ENCODE measurements at places on chromosomes 4 and X.

GRCh38 chr4:1566838-1567518 is 117.1 kb downstream of the FAM53A start:
- DNase-seq, result no peak

DNA sequence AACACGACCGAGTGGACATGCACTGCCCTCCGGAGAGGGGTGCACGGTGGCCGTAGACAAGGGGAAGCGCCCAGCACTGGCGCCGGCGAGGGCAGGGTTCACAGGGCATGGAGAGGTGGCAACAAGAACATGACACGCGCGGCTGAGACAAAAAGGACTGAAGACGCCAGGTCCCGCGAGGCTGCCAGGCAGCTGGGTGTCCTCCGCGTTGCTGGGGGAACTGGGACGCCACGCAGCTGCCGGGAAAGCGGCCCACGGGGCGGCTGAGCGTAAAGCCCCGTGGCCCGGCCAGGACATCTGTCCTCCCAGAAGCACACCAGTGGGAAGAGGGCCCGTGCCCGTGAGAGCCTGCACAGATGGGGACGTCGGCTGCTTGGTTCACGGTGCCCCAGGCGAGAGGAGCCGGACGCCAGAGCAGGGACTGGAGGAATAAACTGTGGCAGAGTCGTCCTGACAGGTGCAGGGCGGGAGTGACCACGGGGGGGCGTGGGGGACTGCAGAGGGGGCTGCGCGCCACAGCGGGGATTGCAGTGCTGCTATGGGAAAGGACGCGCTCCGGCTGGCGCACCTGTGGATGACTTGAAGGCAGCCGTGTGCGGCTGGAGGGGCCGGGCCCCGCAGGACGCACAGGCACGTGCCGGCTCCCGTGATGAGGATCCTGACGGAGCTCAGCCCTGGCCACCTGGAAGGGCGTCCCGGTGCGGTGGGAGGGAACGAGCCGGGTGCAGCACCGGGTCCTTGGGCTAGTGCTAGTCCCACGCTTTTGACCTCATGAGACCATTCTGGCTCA is 32.1 kb upstream of the GTPBP6 start:
- no peak for DNase-seq

DNA sequence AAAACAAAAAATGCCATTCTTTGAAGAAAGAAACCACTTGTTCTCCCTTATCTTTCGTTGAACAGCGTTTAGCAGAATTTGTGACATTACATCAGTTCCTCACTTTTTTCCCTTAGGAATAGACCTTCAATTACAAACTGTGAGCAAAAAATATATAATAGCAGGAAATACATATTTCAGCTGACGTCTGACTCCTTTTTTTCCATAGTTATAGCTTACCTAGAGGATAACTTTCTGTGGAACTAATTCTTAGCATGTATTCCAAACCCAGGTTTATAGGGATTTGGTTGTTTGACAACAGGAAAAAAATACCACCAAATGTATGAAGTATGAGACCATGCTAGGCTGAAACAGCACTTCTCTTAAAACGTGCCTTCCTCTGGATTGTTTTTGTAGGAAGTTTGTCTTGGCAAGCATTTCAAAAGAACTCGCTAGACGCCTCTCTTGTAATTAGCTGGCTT is 2.0 kb upstream of the LIMCH1 start:
- no peak for DNase-seq

DNA sequence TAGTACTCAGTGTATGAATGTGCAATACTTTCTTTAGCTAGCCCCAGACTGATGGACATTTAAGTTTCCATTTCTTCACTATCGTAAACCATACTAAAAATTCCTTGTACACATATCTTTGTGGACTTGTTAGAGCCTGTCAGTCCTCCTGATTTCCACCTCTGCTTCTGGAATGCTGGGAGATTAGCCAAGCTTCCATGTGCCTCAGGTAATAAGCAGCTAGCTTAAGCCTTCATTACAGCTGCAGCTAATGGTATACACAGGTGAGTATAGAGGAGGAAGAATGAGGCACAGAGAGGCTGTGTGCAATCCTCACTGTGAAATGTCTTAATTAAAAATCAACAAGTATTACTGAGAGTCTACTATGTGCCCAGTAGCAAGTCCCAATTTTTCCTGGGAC is 9.8 kb downstream of the SMIM9 start:
- no peak for DNase-seq

DNA sequence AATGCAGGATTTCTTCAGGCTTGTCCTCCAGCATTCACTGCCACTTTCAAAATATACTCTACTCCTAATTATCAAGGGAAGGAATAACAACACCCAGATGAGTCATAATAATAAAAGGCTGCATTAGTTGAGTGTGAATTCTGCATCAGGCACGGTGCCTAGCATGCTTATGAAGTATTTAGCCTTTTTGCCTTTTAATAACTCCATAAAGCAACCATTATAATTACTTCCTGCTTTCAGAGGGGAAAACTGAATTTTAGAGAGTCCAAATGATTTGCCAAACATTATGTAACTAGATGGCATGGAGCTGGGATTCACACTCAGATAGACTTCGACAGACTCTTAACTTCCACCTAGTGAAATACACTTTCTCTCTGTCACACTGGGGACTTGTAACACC is 2365.5 kb downstream of the PCDH7 start:
- DNase-seq, result no peak

DNA sequence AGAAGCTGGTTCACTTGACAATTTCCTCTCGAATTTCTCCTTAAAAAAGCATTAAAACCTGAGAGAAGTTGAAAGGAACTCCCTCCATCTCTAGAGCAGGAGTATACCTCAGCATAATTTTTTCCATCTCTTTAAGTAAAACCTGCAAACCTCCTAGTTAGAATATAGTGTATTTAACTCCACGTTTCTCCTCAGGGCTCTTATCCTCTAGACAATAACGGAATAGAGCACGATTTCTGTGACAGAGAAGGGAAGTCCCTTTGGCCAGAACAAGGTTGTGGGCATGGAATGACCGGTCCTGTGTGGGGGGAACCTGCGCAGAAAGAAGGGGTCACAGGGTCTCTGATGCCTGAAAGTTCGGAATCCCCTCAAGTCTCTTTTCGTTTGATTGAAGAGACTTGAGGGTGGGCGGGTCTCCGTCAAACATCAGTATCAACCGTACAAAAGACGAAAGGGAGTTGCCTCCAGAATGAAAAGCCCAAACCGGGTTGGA is 697 bp downstream of the ZNF280C start:
- peak; percentile 28 for DNase-seq

DNA sequence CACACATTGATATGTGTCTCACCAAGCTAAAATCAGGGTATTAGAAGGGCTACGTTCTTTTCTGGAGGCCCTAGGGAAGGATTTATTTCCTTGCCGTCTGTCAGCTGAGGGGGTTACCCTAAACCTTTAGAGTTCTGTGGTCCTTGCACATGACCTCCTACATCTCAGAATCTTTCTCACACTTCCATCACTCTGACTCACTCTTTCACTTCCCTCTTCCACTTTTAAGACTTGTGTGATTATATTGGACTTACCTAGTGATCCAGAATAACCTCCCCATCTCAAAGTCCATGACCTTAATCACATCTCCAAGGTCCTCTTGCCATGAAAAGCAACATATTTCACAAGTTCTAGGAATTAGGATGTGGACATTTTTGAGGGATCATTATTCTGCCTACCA is 53.6 kb upstream of the FUNDC1 start:
- DNase-seq, result no peak

DNA sequence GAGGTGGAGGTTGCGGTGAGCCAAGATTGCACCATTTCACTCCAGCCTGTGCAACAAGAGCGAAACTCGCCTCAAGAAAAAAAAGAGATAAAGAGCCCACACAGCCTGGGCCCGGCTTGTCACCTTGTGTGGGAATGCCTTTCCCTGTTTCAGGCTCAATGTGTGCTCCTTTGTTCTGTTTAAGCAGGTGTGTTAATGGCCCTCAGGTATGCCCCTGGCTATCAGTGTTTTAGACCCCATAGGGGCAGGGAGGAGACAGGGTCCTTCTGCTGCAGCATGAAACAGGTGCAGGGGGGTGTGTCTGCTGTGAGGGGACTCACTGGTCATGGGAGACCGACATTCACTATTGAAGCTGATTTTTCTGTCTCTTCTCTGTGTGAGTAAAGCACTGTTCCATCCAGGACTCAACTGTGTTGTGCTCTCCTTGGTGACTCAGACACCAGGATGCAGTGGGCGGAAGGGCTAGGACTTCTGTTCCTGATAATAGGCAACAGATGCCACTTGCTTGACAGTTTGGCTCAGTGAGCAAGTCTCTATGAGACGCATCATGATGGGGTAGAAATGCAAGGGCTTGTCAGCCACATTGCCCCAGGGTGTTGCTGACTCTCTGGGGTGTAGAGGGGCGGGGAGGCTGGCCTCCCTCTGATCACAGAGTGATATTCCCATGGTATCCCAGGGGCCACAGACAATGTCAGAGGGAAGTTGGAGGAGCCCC is 15.6 kb upstream of the LAP3 start:
- no peak for DNase-seq

DNA sequence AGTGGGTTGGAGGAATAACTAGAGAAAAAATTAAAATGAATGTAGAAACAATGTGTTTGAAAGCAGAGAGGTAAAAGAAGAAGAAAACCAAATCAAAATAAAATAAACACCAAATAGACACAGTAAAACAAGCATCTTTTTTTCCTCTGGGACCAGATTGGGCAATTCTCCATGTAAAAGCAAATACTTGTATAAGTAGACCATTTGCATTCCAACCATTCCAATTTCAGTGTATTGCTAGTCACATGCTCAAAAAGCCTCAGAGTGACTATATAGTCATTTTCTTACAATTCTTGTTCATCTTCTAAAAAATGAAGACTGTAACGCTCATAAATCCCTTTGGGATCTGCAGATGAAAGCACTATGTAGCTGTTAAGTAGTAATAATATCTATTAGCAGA is 969.5 kb downstream of the PCDH18 start:
- DNase-seq, result no peak

DNA sequence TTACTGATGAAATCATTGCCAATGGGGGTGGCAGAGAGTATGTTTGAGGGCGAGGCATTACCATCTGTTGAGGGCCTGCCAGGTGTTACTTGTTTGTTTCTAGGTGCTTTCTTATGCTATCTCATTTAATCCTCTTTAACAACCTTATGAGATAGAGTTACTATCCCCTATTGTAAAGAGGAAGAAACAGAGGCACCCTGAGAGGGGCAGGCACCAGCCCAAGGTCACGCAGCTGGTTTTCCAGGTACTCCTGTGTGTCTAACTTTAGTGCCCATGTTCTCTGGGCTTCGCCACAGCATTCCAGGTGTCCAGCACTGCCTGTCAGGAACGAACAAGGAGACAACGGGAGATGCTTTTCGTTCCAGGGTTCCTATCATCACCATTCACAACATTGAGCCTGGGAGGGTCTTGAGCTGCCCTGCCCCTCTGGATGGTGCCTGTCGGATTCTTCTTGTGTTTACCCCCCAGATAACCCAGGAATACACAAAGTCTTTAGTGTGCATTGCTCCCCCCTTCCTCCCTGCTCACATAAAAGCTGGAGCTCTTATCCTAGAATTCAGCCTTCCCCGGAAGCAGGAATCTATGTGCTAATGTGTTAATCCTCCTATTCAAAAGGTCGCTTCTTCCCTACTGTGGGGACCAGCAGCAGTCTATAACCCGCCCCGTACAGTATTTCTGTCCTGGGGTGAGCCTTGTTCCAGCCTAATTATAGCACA is 24.9 kb upstream of the GPC4 start:
- DNase-seq, result no peak

DNA sequence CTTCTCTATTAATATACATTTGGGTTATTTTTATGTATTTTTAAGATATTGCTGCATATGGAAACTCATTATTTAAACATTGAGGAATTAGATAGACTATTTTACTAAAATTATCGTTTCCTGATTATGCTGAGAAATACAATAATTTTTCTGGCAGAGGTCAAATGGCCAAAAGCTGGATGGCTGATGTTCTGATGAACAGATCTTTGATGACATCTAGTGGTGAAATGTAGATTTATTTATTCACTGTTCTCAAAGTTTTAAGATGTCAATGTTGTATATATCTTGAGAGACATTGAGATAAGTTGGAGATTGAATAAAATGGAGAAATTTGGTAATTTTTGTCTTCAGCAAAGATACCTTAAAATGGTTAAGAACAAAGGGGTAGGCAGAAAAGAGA is 96.2 kb downstream of the UGT8 start:
- DNase-seq, result peak; percentile 0

- DNase-seq, result no peak
Observed at GRCh38 chr4:102163404-102164140, 181.7 kb downstream of the SLC39A8 start.

Measured in DMS79 treated with DMSO at 0.1 percent for 48 hours (cell line).